ENCODE measurements at places on chromosomes 2 and 18.

DNA sequence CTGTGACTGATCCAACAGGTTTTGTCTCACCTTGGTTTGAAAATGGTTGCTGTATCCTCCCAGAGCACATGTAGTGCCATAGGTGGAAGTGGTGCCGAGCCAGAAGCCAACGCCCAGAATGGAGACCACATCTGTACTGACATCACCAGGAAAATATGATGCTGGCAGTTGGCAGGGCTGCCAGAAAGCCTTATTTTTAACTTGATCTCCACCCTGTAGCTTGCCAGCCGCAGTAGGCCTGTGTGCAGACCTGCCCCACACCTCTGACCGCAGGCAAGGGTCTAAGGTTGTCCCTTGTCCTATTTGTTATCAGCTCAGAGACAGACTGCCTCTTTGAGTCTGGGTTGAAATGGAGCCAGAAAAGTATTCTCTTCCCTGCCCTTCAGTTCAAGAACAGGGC lies 123.5 kb upstream of the EML6 start:
- no peak for DNase-seq

GRCh38 chr18:50937183-50937582 lies 30.7 kb upstream of the ELAC1 start:
- DNase-seq: no peak

- DNase-seq: no peak
These were observed 5.1 kb downstream of the CPS1 start for GRCh38 chr2:210561475-210561874.

- DNase-seq: no peak
These were observed 416.5 kb upstream of the GYPC start for GRCh38 chr2:126239320-126239955.

DNA sequence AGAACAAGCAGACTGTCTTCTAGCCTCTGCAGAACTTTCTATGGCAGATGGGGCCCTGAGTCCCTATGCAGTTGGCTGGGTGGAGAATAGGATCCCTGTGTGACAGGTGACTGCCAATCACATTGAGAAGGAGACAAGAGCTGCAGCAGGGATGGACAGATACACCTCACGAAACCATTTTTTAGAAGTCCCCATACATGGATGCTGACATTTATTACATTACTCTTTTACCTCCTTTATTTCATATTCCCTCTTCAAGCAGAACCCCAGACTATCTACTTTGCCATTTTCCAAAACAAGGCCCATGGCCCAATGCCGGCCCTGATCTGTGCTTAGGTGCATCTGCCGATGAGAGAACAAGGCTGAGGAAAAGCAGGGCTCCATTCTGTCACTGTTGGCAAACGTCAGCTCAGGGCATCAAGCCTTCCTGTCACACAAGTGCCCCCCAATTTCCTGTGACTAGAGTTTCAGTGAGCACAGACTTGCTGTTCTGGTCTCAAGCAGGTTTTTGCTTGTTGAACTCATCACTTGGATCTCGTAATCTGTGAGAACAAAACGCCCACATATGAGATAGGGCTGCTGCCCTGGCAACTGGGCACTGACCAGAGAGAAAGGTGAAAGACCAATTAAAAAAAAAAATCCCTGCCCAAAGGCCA lies 35.8 kb downstream of the LOXHD1 start:
- no peak for DNase-seq

DNA sequence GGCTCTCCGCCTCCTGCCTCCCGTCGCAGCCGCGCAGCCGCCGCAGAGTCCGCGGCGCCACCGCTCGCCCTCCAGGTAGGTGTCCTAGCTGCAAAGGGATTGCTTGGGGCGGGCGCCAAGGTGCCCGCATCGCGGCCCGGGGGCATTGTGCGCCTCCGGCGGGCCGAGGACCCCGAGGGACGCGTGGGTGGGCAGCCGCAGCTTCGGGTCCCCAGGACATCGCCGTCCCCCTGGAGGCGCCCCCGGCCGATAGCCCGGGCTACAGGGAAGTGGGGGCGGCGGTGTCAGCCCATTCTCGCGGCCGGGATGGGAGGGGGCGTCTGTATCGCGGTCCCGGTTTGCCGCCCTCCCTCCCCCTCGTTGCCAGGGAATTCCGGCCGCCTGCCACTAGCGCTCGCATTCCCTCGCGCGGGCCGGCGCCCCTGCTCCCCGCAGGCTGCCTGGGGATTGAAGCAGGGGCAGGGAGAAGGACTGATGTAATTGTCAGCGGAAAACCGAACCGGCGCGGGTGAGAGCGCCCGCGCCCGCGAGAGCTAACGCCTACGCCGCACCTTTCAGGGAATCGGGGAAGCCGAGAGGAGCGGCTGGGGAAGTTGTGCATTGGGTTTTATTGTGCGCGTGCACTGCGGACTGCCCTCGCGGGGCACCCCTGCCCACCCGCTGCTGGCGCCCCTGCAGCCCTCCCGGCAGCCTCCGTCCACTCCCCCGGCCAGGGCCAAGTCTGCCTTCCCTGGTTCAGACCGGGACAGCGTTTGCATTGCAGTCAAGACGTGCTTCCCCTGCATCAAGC lies 483 bp downstream of the OSBPL6 start:
- DNase-seq: no peak

All from stimulated activated CD8-positive, alpha-beta memory T cell treated with anti-CD3 and anti-CD28 coated beads, Interleukin-4, amount 100 ng/mL, for 1 hour (primary cell).